ENCODE measurements at places on chromosomes 2 and 18.

- no peak for DNase-seq
These were observed 1.9 kb downstream of the GALNT5 start for GRCh38 chr2:157259386-157259785.

- peak; percentile 42 for DNase-seq
These were observed 556.3 kb downstream of the ARHGAP15 start for GRCh38 chr2:143685421-143686078.

DNA sequence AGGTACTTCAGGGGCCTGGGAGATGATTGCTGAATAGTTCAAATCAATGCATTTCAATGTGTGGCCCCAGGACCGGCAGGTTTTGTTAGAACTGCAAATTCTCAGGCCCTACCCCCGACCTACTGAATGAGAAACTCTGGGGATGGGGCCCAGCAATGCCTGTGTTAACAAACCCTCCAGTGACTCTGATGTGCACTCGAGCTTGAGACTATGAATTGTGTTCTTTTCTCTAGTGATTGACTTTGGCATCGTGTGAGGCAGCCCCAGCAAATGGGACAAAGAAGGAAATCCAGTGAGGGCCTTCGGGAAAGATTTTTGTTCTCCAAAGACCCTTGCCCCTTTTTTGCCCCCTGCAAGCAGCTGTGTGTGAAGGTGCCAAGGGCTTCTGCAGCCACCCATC is 22.4 kb downstream of the ALK start:
- DNase-seq, result no peak

DNA sequence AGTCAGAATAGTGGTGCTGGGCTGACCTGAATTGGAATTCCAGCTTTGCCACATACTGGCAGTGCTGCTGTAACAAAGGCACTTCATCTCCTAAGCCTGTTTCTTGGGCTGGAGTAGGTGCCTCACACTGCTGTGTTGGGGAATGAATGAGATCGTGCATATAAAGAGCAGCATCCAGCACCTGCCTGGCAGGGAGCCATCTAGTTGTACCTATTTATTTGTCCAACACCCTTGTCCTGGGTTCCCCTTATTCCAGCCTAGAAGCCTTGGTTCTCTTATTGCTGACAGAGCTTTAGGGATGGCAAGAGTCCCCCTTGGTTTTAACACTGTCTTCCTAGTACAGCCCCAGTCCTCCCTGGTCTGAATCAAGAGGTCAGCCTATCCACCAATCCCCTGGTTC is 275.3 kb upstream of the RAB12 start:
- DNase-seq, result no peak

DNA sequence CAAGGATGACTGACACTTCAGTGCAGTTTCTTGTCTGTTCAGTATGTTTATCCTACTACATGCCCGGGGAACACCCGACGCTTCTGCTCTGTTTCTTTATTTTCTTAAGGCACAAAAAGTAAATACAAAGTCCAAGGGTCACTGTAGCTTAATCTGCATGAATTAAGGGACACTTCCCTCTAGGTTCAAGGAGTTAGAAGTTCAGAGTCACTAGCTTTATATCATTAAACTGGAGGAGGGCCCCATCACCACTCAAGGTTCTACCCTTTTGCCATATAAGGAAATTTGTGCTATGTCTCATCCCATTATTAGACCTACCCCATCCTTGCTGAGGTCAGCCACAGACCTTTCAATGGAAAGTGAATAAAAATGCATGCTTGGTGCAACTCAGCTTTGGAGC is 27.6 kb upstream of the RMDN2 start:
- DNase-seq, result no peak

GRCh38 chr2:235958931-235959410 is 209.2 kb downstream of the GBX2 start:
- no peak for DNase-seq

DNA sequence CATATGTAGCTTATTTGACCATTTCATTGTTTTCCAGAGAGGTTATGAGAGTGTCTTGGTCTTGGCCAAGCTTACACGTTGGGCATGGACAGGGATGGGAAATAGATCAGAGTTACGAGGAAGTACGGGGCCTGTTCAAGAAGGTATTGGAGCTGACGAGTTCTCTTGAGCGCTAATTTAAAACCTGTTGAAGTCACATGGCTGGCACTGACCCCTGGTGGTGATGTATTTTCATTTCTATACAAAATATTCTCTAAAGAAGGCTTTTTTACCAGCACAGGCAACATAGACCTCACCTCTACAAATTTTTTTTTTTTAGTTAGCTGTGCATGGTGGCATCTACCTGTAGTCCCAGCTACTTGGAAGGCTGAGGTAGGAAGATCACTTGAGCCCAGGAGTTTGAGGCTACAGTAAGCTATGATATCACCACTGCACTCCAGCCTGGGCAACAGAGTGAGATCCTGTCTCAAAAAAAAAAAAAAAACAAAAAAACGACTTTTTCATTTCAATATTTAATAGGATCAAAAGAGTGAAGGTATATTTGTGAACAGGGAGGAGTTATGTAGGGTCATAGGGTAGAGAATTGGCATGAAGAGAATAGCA is 19.6 kb downstream of the UGP2 start:
- DNase-seq, result peak; percentile 28

GRCh38 chr18:42373584-42373983 is 418.6 kb downstream of the PIK3C3 start:
- DNase-seq, result no peak

- DNase-seq, result no peak
These were observed 8.7 kb downstream of the EPHA4 start for GRCh38 chr2:221563270-221563985.

DNA sequence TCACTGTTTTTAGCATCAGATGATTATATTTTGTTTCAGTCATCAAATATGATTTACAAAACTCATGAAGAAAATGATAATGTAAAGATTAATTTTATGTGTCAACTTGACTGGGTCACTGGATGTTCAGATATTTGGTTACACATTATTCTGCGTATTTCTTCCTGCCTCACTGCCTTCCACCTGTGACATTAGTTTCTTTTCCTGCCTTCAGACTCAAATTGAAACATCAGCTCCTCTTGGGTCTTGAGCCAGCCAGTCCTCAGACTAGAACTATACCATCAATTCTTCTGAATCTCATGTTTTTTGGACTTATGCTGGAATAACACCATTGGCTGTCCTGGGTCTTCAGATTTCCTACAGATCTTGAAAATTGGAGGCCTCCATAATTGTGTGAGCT is 96.7 kb downstream of the ZNF385B start:
- DNase-seq, result no peak

Measured in SHP77 treated with DMSO at 0.1 percent for 48 hours (cell line).